NK-92 treated with Interleukin-12 subunit alpha and Interleukin-12 subunit beta, amount 100 ng/mL, for 24 hours (cell line): ENCODE measurements at places on chromosomes 12 and 14.

GRCh38 chr14:30706704-30707103, 84.6 kb downstream of the SCFD1 start:
- no peak for DNase-seq

- no peak for DNase-seq
Measured at GRCh38 chr14:100902295-100903133, 1.0 kb downstream of the RTL1 start.

DNA sequence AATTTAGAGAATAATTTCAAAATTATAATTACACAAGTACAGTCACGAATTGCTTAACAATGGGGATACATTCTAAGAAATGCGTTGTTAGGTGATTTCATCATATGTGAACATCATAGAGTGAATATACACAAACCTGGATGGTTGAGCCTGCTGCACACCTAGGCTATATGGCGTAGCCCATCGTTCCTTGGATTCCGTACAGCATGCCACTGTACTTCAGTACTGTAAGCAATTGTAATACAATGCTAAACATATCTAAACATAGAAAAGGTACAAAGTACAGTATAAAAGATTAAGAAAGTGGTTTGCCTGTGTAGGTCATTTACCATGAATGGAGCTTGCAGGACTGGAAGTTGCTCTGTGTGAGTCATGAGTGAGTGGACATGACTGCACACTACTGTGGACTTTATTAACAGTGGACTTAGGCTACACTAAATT, 286.2 kb downstream of the CACNA1C start:
- no peak for DNase-seq

GRCh38 chr12:111173836-111174235, 195.1 kb downstream of the PHETA1 start:
- DNase-seq: no peak

- no peak for DNase-seq
Measured at GRCh38 chr12:122471324-122472226, 29.2 kb downstream of the ZCCHC8 start.

GRCh38 chr14:102200690-102201352, 61.1 kb downstream of the WDR20 start:
- DNase-seq: no peak

DNA sequence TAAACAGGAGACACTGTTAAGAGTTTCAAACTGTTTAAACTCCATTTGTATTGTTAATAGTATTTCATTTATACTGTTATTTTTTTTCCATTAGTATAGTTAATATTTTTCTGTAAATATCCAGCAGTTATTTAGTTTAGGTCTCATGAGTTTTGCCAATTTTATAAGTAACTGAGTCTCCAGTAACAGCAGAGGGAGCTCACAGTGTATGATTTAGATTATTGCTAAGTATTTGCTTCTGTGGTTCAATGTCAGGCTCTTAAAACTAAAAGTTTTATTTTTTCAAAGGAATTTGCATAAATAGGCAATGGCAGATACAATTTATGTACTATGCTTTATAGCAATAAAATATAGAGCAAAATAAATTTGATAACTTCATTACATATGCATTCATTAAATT, 209.7 kb downstream of the ATXN7L3B start:
- DNase-seq: no peak

DNA sequence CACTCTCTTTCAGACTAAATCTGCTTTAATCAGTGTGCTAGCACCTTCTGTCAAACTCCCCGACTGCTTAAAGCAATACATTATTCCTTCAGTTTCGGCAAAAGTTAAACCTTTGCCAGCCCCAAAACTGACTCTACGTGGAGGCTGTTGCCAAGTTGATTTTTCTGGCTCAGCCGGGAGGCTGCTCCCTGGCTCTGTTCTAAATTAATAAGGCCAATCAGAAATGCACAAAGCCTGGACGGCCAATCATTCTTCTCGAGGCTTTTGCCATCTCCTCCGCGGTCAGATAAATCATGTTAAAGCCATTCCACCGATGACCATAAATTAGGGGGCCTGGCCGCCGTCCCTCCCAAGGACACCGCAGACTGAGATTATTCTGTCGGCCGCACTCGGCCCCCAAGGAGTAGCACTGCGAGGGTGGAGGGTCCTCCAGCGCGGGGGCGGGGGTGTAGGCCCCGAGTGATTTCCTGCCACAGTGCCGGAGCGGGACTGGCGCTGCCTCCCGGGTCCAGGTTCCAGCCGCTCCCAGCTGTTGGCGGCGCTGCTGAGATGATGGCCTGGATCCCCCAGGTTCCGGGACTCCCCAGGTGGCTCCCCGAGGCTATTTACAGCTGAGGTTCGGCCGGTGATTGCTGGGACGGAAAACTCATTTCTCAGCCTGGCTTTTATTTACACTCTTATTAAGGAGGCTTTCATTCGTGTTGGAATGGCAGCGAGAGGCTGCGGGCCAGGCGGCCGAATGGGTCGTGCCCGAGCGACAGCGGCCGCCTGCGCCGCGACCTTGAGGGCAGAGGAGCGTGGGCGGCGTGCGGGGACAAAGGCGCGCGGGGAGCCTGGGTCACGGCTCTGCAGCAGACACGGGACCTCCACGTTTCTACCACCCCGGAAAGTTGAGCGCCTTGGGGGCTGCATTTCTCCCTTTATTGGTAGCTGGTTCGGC, 165.1 kb downstream of the MON2 start:
- no peak for DNase-seq

DNA sequence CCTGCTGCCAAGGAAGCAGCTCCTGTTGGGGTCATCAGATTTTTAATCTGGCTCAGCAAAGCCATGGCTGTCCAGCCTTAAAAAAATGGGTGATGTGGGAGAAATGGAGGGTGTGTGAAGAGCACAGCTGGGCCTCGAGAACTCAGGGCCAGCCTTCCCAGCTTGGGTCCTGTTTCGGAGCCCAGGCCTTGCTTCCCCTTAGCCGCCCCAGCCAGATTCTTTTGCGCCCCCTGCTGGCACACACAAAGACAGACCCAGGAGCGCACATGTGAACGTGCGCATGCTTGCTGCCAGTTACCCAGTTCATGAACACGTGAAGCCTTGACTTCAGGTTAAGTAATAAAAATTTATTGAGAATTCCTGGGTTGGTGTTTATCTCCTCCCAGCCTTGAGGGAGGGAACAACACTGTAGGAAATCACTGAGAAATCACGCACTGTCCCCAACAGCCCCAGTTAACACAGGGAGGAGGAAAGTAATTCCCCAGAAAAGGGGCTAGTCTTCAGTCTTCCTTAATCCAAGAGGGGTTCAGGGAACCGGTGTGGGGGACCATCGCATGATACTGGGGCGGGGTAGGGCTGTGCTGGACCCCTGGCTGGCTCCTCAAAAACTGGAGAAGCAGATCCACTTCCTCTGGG, 5.3 kb downstream of the PHB2 start:
- DNase-seq: peak; percentile 34

- DNase-seq: no peak
Measured at GRCh38 chr12:104747955-104748354, 210.1 kb downstream of the SLC41A2 start.

DNA sequence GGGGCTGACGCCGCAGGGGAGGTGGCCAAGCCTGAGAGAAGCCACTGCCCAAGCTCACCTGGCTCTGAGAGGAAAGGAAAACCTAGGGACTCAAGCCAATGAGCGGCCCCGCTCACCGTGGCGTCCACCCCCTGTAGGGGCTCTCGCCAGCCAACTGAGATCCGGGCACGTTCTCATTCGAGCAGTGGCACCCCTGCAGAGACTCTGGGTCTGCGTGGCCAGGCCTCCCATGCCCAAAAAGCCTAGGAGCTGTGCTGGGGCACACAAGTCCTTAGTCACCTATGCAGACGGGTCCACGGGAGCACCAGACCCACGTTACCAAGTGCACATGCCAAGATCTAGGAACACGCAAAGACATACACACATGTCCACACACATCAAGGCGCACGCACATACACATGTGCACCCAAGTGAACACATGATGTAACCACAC, 106.2 kb downstream of the NCOR2 start:
- DNase-seq: no peak
